ENCODE measurements at places on chromosomes 6 and 20.

- no peak for DNase-seq
Observed at GRCh38 chr6:94590416-94590815, 986.9 kb upstream of the MANEA start.

DNA sequence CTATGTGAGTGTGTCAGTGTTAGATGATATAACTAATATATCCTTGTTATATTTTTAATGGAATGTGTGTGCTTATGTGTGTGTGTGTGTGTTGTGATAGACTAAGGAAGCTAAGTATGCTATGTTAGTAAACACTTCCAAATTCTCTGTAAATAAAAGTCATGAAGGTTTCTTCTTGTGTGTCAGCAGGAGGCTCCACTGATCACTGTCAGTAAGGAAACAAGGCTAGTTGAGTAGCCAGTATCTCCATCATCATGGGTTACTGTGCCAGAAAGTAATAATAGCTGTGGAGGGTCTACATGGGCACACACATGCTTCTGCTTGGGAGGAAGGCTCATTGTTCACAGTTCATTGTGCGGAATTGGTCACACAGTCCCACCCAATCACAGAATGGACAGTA, 302.8 kb upstream of the RNF217 start:
- peak; percentile 9 for DNase-seq

DNA sequence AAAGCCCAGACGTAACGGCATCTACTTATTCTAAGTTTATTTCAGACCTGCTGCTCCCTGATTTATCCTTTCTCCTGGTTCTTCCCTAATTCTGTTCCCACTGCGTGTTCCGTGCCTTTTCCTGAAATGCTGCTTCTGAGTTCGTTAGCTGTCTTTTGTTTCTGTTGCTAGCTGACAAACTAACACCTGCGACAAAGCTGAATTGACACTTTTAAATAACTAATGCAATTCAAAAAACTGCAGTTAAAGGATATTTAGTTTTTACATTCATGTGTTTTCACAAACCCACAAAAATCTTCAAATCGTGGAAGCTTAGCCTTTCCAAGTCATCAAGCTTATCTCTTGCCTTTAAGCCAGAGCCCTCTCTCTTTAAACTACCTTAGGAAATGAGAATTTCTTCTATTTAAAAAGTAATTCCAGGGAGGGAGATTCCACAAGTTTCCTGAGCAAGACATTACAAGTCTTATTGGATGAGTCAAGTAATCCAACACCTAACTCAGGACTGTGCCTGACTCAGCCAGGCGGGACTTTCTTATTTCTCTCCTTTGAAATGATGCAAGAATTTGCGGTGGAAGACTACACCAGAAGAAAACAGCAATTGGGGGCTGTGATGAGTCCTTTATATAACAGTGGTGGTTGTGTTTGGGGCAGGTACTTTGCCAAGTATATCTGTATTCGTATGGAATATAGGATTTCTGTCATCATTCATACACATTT, 6.3 kb downstream of the ADTRP start:
- peak; percentile 98 for DNase-seq

- DNase-seq = no peak
Observed at GRCh38 chr20:2883726-2884637, 10.7 kb downstream of the PTPRA start.

DNA sequence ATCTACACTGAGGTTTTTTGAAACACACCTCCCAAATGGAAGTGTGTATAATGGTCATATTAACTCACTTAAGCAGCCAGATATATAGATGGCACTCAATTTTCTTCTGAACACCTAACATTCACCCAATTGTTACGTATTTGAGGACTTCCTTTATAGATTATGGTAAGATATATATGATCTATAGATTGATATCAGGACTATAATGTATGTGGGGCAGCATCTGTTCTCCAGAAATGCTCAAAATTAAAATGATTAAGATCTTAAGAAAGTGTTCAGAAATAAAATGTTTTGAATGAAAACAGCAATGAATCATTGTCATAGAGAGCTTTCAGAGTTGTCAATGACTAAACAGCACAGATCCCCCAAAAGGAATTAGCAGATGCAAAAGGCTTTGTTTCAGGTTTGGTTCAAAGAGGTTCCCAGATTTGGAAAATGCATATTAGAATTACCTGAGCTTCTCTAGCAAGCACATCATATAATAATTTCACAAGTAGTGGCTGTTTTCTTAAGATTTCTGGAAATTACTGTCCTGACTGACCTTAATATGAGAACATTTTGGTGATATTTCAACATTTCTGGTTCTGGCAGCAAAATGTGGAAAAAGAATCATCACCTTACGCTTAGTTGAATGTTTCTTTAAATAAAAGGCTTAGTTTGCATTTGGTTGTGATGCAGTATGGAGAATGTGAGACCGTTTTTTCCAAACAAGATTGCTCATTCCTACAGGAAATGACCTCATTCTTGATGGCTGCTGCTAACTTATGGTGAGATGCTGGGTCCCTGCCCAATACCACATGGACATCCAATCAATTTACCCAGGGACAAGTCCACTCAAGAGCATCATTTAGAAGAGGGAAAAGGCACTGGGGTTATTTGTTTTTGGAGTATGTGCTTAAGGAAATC, 31.5 kb downstream of the TRAF3IP2 start:
- DNase-seq = peak; percentile 97

- DNase-seq = peak; percentile 39
Observed at GRCh38 chr20:38222231-38222922, 38.2 kb downstream of the KIAA1755 start.

GRCh38 chr20:50359607-50360217, 150.5 kb upstream of the PTPN1 start:
- DNase-seq = no peak

GRCh38 chr20:47239719-47240067, 116.8 kb downstream of the ZMYND8 start:
- DNase-seq = no peak

DNA sequence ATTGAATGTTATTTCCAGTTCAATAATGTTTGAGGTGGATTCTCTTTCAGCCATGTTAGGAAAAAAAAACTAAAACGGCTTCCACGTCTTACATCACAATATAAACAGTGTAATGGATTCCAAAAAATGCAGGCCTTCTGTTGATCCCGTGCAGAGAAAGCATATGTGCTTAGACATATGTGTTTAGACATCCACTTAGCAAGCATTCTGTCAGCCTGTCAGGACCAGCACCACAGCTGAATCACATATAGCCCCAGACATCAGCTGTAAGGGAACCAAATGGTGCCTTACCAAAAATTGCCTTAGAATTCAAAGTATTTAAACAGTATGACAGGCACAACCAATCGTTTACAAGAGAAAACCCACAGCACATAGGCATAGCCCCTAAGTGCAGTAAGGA, 304.9 kb downstream of the EYA4 start:
- peak; percentile 37 for DNase-seq

GRCh38 chr6:11370191-11371018, 137.9 kb upstream of the NEDD9 start:
- no peak for DNase-seq

DNA sequence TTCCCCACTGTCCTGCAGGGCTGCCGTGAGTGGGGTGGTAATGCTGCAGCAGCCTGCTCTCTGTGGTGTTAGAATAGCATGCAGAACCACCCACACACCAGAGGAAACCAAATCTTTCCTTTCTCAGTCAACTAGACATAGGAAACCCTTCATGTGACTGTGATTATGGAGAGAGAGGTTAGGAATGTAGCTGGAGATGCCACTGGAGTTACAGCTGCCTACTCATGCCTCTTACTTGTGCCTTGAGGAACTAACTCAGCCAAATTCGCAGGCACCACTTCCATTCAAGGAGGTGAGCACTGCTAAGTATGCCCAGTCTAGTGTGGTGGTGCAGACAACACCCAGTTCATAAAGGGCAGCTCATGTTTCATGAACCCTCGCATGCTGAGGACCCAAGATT, 27.4 kb downstream of the MUC22 start:
- peak; percentile 54 for DNase-seq

- DNase-seq = peak; percentile 80
Observed at GRCh38 chr6:73180763-73181619, 44.3 kb downstream of the KHDC1L start.

- DNase-seq = no peak
Observed at GRCh38 chr6:72943699-72944098, 281.6 kb downstream of the KHDC1L start.

DNA sequence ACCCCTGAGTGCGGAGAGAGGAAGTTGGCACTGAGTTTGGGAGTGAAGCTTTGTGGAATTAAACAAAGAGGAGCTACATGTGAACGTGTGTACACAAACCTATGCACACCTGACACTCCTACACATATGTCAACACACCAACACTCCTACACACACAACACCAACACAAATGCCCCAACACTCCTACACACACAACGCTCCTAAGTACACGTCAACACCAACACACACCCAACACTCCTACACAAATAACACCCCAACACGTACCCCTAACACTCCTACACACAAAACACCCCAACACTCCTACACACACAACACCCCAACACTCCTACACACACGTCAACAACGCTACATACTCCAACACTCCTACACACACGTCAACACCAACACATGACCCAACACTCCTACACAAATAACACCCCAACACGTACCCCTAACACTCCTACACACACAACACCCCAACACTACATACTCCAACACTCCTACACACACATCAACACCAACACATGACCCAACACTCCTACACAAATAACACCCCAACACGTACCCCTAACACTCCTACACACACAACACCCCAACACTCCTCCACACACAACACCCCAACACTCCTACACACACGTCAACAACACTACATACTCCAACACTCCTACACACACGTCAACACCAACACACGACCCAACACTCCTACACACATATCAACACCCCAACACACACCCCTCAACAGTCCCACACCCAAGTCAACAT, 40.1 kb upstream of the ZBP1 start:
- no peak for DNase-seq

- DNase-seq = peak; percentile 66
Observed at GRCh38 chr6:135506270-135506997, 8.9 kb upstream of the AHI1 start.

DNA sequence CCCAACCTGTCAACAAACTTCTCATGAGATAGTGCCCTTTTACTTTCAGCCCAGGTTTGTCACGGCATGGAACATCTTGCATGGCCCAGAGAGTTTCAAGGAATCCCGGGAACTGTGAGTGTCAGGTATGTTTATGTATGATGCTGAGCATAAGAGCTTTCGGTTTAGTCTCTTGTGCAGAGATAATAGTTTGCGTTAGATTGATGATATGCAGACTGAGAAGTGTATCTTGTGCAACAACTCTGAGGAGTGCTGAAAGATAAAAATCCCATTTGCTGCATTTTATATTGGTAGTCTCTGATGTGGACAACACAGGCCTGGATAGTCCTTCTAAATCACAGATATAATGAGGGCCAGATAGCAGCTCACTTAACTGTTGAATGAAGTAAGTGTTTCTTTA, 99.0 kb downstream of the TBX18 start:
- no peak for DNase-seq

DNA sequence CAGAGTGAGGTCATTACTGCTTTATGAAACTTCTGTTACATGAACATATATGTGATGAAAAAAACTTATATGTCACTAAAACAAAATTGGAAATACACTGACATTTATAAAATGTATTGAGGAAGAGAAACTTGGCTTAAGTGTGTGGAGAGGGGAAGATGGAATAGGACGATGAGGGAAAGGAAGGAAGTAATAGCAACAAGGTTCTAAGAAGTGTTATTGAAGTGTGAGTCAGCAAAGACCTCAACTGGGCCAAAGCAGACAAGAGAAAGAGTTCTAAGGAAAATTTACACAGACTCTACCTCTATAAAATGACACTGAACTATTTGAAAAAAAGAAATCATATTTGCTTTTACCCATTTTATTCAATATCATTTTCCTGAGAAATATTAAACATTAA, 38.3 kb downstream of the SNX3 start:
- peak; percentile 64 for DNase-seq

- DNase-seq = no peak
Observed at GRCh38 chr6:97029552-97029951, 105.0 kb downstream of the KLHL32 start.

GRCh38 chr6:21507811-21508210, 85.7 kb upstream of the SOX4 start:
- DNase-seq = peak; percentile 14

- no peak for DNase-seq
Observed at GRCh38 chr6:100035873-100036653, 42.0 kb upstream of the MCHR2 start.

GRCh38 chr20:10646886-10647420, 26.8 kb downstream of the JAG1 start:
- no peak for DNase-seq

DNA sequence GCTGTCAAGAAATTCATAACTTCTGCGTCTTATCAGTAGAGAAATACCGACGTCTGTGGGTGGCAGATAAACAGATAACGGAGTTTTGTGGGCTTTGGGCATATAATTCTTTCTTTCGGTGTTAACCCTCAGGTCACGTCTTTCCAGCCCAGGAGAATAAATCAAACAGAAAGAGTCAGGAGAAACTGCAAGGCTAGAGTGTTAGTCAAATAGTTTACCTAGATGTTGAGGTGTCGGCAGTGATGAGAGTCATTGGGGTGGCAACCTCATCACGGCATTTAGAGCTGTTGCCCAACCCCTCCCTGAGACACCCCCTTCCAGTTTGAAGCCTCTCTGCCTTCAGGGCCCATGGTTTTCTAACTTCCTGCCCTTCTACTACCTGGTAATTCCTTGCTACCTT, 49.5 kb downstream of the ADTRP start:
- DNase-seq = no peak

- DNase-seq = no peak
Observed at GRCh38 chr20:41510224-41510623, 108.0 kb downstream of the CHD6 start.

- DNase-seq = peak; percentile 47
Observed at GRCh38 chr6:53796791-53797190, 2.0 kb downstream of the LRRC1 start.

- no peak for DNase-seq
Observed at GRCh38 chr6:154511791-154512190, 1.3 kb upstream of the CNKSR3 start.

DNA sequence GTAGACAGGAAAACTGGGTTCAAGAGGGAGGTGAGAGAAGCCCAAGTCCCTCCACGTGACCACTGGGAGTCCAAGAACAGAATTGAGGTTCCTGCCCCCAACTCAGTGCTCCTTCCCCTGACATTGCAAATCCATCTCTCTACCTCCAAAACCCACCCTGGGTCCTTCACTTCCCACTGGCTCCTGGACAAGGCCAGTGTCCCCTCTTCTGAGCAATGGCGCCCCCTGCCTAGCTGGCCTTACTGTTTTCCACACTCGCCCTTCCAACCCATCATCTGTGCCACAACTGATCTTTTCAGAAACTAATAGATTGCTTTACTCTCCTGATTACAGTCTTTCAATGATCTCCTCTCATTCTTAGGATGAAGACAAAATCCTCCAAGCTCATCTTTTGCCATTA, 200.3 kb downstream of the ANKRD60 start:
- no peak for DNase-seq
